ENCODE measurements at places on chromosomes 2 and 18.
A peak's percentile ranks its signal among the peaks of the same experiment; 100 is the strongest.

DNA sequence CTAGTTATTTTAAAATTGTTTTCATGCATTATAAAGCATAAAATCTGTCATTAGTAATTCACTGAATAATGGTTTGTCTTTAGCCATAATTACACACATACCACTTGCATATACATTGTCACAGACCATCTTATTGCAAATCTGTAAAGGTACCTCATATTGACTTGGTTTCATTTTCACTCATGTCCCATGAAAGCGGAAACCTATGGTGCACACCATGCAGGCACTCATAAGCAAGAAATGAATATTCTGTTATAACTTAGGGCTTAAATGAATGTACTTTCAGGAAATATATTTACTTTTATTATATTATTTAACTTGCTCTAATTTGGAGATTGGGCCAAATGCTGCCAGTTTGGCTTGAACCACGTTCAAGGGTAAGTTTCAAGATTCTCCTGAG, 29.2 kb upstream of the STK17B start:
- no peak for DNase-seq

DNA sequence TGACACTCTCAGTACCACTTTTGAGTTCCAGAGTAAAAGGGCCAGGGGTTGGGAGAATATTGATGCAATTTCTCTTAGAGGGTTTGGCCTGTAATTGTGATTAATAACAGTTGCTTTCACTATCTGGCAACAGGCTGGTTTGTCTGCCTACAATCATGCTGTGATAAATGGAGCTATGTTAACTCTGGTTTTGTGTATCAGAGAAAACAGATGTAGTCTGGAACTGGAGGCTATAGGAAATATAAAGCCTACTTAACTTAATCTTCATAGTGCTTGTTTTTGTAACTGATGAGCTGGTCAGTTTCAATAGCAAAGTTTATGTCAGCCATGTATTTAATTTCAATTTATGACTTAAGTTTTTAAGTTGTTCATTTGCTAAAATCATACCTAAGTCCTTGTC, 138.0 kb downstream of the AGPS start:
- no peak for DNase-seq

DNA sequence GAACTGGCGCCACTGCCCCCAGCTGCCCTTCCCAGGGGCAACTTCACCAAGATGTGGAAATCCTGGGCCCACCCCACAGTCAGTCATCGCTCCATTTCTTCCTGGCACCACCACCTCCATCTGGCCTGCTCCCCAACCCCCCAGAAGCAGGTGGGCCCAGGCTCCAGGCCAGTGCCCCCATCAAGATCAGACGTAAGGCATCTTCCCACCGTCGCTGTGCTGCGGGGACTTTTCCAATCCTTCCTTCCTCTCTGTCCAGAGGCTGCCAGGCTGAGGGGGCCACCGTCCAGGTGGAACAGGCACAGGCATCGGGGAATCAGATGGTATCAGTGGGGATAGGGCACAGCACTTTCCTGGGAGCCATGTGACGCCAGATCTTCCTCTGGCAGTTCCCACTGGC, 8.1 kb downstream of the PRLH start:
- no peak for DNase-seq

DNA sequence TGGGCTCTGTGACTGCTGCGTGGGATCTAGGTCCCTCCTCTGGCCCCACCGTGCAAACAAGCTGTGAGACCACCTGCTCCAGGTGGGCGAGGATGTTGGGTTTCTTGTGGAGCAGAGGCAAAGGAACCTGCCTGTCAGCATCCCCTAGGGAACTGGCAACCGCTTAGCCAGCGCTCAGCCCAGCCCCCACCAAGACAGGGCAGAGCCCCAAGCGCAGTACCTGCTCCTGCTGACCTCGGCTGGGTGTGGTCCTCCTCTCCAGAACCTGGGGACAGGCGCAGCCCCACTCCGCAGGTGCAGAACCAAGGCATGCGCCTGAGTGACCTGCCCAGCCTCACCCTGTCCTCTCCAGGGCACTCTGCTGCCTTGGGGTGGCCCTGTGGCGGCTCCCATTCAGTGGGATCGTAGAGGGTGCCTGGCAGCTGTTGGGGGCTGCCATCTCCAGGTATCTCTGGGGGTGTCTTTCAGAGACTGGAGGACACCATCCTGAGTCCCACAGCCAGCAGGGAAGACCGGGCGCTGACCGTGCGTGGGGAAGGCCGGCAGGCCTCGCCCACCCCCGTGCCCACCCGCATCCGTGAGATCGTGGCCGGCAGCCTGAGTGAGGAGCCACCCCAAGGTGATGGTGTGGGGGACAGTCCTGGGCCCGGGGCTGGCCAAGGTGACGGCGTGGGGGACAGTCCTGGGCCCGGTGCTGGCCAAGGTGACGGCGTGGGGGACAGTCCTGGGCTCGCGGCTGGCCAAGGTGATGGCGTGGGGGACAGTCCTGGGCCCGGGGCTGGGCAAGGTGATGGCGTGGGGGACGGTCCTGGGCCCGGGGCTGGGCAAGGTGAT, 12.3 kb downstream of the CROCC2 start:
- DNase-seq: peak; percentile 49

DNA sequence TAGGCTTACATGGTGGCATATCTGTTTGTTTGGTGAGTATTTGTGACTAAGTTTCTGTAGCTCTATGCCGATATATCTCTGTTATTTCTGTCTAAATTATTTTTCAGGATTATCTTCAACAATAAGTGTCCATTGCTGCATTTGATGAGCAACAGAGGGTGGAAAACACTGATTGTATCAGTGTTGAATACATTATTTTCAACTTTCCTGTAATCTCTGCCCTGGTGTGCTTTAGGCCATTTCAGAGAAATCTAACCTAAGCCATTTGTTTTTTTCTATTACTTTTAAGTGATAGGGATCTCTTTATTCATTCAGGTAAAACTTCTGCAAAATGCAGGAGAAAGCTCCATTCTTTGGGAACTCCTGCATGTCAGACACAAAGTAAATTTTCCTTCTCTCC, 654.5 kb downstream of the RNF144A start:
- DNase-seq: no peak

DNA sequence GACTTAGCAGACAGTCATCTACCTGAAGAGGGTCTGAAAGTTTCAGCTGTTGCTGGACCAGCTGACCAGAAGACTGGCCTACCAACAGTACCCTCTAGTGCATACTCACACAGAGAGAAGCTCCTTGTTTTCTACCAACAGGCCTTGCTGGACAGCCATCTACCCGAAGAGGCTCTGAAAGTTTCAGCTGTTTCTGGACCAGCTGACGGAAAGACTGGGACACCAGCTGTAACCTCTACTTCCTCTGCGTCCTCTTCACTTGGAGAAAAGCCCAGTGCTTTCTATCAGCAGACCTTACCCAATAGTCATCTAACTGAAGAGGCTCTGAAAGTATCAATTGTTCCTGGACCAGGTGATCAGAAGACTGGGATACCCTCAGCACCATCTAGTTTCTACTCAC, 63.2 kb downstream of the ALMS1 start:
- no peak for DNase-seq

DNA sequence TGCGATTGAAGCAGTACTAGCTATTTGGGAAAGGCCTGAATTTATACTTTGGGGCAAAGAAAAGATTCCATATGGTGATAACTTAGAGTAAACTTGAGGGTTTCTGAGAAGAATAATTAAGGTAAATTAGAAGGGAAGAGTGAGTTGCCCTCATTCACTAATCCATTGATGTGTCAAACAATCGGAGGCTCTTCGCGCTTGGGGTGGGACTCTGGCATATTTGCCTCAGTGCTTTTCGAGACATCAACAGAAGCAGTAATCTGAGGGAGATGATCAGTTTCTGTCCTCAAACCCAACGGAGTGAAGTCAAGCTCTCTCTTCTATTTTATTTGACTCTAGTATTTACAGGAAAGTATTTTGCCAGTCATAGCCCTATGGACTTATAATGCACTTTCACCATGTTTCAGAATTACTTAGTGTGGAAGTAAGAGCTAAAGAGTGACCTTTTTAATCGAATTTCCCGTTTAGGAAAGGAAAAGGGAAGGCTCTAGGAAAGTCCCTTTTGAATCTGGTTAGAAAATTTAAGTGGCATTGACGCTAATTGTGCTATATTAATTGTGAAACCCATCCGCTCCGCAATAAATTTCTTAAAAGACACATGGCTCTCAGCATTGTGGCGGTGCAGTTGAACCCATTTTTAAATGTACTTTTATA, 1.3 kb downstream of the RAB10 start:
- no peak for DNase-seq
